B cell (primary cell): ENCODE measurements at places on chromosomes 12 and 14.

DNA sequence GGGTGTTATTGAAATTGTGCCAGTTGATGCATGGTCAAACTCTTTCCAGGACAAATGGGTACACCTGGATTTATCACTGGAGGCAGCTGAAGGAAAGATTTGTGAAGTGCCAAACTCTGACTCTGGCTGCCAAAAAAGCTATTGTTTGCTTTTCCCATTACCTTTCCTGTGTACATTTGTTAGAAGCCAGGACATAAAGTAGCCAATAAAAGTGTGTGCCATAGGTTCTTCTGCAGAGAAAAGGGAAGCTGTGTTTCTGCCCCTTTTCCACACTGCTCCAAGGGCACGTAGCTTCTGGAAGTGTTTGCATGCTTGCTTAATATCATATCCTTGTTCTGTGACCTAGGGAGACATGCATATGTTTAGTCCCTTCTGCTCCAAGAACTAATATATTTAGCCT lies 1114.4 kb downstream of the SLC16A7 start:
- no peak for DNase-seq

DNA sequence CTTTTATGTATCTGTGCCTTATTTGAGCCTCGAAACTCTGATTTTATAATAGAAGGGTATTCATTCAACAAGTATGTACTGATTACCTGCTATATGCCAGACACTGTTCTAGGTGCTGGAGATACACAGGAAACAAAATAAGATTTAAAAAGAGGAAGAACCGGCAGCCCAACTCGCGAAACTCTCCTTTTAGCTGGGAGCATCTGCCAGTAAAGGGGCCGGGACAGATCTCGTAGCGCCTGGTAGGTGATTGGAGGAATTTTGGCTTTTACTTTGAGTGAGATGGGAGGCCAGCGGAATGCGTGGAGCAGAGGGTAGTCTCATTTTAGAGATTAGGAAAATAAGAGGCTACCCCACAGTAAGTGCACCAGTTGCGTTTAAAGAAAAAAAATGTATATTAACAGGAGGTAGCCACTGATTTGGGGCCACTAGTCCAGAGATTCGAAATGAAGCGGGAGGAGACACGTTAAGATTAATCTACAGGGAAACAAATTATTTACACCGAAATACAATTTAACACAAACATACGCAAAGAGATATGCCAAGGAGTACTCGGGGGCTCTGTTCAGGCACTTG lies 520 bp upstream of the MON2 start:
- DNase-seq, result peak; percentile 70

DNA sequence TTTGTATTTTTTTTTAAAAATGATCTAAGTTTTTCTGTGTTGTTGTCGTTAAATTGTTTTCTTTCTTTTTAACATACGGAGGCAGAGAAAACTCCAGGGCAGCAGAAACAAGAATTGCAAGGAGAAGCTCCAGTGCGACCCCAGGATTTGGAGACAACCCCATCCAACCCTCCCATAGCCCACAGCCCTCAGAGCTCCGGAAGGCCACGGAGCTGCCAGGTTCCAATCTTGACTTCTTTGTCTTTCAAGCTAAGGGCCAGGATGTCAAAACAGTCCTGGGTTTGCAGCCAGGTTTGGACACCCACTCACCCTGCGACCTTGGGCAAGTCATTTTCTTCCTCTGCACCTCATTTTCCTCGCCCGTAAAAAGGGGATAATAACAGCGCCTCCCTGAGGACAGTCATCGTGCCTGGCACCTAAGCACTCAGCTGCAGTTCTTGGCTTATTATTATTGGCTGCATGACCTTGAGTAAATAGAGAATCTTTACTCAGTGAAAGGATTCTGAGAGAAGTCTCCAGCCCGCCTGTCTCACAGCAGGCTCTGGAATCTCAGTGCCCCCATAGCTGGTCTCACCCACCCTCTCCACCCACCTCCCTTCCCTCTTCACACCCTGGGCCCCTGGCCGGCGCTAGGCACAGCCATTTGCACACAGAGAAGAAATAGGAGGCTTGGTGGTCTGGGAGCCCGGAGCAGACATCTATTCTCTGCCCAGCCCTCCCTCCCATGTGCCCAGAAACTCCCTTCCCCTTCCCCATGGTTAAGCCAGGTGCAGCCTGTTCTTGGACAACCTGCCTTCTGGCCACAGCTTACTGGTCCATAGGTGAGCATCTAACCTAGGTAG lies 79.4 kb upstream of the BCL11B start:
- no peak for DNase-seq

- no peak for DNase-seq
These were observed 262.4 kb upstream of the PDE3A start for GRCh38 chr12:20105943-20106342.

DNA sequence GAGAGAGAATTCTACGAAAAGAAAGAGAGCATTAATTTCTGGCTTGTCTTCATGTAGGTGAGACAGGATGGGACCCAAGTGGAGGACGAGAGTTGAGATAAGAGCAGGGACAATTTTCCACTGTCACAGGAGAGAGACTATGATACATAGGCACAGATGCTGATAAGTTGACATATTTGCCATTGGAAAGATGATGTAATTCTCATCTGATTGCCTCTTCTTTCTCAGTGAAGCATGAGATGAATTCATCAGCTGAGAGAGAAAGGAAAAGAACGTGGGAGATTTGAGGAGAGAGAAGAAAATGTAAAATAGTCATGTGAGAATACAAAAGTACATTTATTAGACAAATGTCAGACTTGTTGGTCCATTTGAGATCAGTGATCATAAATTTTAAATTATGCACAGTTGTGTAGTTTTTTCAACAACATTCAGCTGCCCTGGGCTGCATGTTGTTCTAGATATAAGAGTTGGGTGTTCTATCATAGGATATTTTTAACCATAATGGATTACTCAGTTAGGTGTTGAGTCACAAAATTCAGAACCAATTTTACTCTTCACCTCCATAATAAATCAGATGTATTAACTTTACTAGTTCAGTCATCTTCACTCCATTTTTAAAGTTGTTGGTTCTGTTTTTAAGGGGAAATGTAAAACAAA lies 222.9 kb downstream of the DPY19L2 start:
- DNase-seq, result no peak

DNA sequence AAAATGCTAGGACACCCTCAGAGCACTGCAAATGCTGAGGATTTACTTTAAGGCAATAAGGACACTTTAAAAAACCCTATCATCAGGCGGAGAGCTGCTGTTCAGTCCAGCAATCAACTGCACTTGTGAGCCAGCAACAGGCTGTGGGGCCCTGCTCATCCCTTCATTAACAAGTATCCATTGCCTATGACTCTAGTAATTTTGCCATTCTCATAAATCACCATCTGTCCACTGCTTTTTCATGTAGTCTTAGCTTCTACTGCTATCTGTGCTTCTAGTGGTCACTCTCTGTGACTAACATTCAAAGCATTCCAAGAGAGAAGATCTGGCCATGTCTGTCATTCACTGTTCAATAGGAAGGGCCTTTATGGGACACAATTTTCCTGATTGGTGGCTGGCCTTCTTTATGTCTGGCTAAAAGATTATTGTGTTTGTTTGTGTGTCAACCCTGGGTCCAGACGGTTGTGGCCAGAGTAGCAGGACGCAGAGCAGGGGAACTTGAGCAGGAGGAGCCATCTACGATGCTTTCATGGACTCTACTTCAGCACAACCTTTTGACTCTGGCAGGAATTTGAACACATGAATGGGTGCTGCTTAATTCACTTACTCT lies 3.6 kb upstream of the KRAS start:
- no peak for DNase-seq

DNA sequence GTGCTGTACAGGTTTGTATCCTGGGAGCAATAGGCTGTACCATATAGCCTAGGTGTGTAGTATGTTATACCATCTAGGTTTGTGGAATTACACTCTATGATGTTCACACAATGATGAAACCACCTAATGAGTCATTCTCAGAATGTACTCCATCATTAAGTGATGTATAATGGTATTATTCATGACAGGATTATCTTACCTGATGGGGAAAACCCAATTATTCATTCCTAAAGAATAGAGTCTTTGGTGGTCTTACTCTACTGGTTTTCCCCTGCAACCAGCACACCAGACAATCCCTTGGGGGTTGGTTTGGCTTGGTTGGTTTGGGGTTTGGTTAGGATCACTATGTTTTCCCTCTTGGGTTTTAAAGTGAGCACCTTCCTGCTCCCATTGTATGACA lies 12.6 kb upstream of the OR10P1 start:
- DNase-seq, result no peak

DNA sequence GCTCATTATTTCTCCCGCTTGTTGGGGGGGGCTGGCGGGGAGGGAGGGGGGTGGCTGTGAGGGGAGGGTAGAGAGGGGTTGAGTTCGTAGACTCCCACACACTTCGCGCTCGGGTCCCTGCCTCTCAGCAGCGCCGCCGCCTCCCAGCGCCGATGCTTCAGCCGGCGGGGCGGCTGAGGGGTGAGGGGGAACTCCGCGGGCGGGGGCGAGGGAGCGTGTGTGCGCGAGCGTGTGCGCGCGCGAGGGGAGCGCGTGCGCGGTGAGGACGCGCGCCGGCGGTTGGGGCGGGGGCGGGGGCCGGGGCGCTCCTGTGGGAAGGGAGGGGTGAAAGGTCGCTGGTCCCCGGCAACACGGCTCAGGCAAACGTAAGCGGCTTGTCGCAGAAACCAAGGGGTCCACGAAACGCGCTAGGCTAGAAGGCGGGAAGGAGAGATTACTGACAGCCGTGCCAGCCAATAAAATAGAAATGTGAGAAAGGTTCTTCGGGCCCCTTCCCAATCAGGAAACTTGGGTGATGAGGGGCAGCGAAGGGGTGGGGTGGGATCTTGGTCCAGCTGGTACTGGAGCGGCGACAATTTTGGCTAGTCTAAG lies 343 bp upstream of the NOVA1 start:
- DNase-seq, result peak; percentile 2

DNA sequence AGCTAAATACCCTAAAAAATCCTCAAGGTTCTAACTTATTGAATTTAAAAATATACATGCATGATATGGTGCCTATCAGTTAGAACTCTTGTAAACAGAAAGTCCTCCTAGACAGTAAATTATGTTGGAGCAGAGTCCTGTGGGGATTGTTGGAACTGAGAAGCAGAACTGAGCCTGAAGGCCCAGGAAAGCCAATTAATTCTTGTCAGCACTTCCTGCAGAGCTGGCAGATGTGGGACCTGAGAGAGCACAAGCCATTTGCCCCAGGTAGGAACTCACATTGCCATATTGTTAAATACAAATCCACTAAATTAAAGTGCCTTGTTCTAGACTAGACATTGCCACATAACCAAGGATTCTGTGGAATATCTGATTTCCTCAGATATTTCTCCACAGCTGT lies 117.1 kb downstream of the RTN1 start:
- no peak for DNase-seq

DNA sequence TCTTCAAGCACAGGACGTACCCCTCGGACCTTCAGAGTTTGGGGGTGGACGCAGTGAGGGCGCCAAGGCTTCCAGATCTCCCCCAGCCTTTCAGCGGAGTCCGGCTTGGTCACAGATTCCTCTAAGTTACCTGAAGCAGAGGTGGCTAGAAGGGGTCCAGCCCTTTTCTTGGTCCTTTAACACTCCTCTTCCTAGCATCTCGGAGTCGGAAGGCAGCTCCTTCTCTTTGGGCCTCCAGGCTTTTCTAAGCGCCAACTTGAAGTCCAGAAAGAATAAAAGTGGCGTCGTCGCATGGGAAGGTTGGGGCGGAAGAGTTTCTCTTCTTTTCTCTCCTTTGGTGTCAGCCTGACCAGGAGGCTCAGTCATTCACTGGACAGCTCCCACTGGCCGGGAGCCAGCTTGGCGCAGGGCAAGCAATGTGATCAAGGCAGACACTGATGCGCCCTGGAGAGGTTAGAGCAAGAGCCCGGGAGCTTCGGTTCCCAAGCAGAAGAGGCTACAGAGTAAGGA lies 9.6 kb downstream of the OR6S1 start:
- peak; percentile 37 for DNase-seq

DNA sequence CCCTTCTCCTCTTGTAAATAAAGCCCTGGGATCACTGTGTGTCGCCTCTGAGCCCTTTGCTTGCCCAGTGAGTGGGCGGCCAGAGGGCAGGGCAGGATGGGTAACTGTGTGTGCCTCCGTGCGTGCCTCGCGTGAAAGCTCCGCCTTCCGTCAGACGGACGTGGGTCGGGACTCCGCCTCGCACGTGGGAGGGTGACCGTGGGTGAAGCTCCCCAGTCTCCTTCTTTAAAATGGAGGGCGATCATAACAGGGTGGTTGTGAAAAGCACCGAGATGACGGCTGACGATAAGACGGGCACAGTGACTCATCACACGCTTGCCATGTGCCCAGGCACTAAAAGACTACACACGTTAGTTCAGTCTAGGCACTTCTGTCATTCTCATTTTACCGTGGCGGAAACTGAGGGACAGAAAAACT lies 9.2 kb downstream of the PHB2 start:
- peak; percentile 85 for DNase-seq

GRCh38 chr12:44581642-44582242 lies 294.4 kb downstream of the NELL2 start:
- DNase-seq, result no peak

- no peak for DNase-seq
These were observed 85.6 kb downstream of the SLC2A13 start for GRCh38 chr12:40020261-40020691.

DNA sequence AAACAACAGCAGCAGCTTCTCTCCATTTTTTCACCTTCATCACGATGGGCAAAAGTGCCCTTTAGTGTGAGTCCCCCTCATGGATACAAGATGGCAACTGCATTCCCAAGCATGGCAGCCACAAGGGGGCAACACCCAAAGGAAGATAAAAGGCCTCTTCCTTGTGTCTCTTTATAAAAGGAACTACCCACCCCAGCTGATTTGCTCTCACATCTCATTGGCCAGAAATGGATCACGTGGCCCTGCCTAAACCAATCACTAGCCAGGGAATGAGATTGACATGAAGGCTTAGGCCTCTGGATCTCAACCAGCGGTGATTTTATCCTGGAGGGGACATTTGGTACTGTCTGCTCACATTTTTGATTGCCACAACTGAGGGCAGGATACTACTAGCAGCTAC lies 21.9 kb upstream of the IFT81 start:
- peak; percentile 40 for DNase-seq

DNA sequence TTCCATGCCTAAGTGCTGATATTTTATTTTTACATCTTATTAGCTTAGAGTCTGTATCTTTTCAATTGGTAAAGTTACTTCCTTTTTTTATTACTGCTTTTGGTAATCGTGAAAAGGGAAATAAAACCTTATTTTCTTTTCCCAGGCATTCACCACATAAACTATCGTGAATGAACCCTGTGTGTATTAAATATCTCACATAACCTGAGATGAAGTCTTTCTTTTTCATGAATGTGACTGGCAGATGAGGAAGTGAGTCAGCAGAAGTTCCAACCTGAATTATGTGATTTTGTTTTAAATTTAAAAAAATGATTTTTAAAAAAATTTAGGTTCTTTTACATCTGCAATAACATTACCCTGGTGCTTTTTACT lies 26.0 kb downstream of the MYBPC1 start:
- peak; percentile 29 for DNase-seq
